H9 (cell line): ENCODE measurements at places on chromosomes 7 and 10.

- DNase-seq: no peak
Observed at GRCh38 chr10:106111246-106111645, 1053.3 kb downstream of the SORCS1 start.

DNA sequence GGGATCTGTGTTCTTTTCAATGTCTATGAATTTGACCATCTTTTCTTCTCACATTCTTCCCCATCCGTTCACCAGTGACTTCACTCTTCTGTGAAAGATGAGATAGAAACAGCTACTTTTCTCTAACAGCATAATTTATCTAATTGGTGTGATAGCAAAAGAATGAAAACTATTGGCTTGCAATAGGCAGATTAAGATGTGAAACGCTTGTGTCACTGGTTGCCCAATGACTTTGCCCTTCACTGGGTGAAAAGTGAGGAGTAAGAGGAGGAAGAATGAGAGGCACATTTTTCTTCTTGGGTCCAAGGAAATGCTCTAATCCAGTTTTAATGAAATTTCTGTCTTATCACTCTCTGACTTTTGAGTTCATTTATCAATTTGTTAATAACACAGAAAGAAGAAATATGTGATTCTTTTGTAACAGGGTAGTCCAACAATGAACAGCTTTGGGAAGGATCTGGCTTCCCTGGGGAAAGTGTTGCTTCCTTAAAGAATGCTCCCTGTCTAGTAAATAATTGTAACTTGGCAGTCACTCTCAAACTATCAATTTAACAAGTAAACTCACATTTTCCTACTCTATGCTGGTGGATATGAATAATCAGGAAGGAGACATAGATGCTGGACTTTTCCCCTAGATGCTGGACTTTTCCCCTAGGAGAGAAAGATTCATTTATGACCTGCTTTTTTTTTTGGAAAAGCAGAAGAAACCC is 35.1 kb downstream of the BET1 start:
- no peak for DNase-seq

- DNase-seq: no peak
Observed at GRCh38 chr7:128003167-128003566, 28.1 kb downstream of the LRRC4 start.

GRCh38 chr7:43196379-43196778 is 83.9 kb downstream of the HECW1 start:
- no peak for DNase-seq

DNA sequence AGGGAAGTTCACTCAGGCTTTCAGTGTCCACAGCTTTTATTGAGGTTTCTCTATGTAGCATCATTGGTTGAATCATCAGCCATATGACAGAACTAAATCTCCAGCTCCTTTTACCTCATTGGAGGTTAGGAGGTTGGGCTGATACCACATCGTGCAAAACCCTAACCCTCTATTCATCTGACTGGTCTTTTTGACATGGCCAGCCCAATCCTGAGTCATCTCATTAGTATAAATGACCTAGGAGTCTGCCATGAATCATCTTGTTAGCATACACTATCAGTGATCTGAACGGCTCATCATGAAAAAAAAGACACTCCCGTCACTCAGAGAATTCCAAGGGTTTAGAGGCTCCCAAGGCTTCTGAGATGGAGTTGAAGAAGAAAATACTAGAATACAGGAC is 669.8 kb upstream of the POT1 start:
- DNase-seq: no peak

DNA sequence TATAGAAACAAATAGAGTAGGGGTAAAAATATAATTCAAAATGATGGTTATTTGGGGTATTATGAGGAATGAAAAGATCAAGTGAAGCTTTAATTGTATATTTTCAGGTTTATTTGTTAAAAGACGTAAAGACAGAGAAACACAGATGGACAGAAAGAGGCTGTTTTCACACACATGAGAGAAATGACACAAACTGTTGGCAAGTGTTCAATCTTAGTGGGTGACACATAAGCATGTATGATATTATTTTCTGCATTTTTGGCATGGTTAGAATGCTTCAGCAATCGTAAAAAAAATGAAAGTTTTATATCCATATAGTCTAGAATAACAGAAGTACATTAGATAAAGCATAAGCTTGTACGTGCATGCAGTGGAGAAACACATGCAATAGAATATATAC is 464.4 kb upstream of the AKR1E2 start:
- DNase-seq: no peak

DNA sequence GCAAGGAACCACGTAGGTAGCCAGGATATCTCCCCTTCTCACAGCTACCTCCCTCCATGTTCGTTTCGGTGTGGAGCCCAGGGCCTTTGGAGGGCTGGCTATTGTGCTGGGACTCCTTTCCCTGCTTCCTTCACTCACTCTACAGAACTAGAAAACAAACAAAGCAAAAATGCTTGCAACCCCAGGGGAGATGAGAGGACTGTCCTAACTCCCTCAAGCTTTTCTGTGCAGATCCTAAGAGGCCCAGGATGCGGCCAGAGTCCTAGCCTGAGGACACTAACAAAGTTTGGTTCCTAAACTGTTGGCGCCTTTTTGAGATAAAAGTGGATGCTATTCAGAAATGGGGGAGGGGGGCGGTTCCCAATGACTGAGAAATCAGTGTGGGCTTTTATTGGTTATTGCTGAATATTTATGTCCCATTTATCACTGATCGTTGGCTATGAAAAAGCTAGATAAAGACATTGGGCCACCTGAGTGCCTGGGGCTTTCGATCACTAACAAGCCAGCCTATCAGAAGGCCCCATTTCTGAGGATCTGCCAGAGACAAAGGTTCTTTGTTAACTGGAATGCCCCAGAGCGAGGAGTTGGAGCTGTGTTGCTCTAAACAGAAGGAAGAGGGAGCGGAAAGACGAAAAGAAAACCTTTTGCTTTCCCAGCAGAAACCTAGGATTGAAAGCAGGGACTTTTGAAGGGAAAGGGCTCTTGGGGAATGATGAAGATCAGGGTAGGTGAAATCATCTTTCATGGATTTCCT is 95.2 kb upstream of the EGR2 start:
- peak; percentile 58 for DNase-seq

DNA sequence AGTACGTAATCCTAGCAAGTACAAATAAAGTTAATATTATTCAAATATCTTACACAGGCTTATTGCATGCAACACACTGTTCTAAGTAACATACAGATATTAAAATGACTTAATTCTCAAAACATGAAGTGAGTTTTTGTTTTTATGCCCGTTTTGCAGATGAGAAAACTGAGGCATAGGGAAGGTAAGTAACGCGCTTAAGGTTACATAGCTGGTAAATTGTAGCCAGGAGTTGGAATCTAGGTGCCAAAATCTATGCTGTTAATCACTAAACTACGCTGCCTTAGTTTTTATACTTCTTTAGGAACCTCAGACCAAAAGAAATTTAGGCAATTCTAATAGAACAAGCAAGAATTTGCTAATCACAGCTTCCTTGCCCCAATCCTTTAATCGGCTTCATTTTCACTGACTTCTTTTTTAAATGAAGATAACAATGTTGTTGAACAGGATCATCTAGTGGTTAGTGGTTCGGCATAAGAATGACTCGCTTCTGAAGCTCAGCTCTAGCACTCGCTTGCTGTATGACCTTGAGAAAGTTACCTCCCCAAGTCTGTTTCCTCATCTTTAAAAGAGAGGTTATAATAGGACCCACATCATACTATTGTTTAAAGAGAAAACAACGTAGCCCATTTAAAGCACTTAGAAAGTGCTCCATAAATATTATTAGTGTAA is 1.0 kb upstream of the LRRTM3 start:
- no peak for DNase-seq

- no peak for DNase-seq
Observed at GRCh38 chr10:118752409-118752808, 2.4 kb downstream of the CACUL1 start.

GRCh38 chr7:131336956-131337355 is 9.3 kb downstream of the MKLN1 start:
- DNase-seq: no peak

DNA sequence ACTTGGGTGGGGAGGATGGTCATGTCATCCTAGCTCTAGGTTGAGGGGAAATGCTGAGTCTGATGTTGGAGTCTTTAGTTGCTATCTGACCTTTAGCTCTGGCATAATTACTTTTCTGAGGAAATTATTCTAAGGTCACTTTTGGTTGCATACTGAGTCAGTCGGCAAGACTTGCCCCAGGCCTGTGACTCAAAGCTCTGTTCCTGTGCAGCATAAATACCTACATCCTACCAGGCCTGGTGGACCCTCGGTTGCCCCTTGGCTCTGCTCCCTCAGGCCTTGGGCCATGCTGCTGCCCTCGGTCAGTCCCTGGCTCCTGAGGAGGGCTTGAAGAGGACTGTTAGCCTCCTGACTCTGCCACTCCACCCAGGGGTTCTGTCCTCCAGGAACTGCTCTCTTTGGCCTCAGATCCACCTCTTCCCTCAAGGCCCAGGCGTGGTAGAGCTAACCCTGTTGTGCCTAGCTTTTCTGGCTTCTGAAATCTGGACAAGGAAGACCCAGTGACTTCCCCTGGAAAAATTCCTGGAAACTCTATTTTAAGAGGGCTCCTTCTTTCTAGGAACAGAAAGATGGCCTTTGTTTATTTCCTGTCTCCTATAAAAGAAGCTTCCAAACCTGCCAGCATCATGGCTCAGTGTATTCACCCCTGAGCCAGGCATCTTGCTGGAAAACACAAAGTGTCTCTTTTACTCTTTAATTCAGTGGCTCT is 71.2 kb downstream of the TMEM178B start:
- no peak for DNase-seq

- no peak for DNase-seq
Observed at GRCh38 chr7:42854571-42855118, 57.2 kb downstream of the C7orf25 start.

DNA sequence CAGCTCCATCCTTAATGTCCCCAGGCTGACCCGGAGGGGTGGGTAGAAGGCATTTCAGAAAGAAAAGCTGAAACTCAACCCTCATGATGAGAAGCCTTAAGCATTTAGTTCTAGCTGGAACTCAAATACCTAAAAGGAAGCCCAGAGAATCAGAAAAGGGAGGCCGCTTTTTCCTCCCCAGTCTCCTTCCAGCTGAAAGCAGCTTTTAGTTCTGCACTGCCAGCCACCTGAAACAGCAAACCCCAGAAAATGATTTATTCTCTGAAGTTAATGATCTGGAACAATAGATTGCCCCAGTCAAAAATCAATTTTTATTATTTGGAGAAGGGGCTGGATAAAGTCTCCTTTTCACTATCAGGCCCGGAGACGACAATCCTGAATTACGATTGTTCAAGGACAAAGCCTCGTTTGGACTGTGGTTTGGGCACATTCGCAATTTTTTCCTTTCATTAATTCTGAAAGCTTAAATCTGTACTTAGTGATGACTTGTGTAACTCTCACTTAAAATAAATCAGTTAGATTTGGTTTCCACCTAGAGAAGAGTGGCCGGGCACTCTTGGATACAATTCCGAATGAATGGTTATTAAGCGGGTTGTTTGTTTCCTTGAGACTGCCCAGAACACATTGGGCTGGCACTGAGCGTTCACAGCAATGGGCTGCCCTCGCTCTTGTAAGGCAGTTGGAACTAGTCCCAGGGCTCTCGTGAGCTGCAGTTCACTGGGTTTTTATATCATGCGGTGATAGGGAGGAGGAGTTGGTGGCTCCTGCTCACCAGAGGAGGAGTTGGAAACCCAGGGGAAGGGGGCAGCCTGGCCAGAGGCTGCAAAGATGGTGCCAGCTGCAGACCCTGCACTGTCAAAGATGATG is 262.2 kb downstream of the CCSER2 start:
- no peak for DNase-seq

- no peak for DNase-seq
Observed at GRCh38 chr7:90661290-90662151, 65.4 kb downstream of the CDK14 start.

DNA sequence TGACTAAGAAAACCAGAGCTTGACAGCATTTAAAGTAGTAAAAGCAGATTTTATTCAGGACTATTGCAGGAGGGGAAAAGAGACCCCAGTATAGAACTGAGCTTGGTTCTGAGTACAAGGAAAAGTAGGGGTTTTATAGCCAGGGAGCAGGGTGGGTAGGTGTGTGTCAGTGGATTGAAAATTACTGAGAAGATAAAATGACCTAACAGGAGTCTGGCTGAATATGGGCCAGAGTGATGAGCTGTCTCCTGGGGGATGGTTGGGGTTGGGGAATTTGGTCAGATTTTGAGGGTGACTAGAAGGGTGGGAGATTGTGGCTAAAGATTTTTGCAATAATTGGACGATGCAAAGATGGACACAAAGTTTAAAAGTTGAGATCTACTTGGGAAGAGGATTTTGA is 114.0 kb downstream of the ST7 start:
- no peak for DNase-seq

GRCh38 chr10:88062385-88062784 is 199.0 kb downstream of the PTEN start:
- no peak for DNase-seq

DNA sequence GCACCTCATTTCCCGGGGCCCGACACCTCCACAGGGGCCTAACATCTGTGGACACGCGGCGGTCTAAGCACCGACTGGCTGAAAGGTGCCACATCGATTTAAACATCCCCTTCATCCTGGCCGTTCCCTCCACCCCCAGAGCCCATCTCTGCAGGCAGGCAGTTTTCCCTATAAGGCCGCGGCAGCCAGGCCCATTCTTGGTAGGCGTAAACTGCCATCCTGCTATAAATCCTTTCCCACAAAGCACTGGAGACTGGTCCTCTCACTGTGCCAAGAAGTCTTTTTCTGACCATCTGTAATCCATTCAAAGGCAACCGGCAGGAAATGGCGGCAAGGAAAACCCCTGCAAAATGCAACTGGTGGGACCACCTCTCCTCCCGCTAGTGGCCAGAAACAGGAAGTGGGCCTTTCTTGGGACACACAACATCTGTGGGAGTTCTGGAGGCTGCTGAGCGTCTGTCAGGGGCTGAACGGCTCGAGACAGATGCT is 22.4 kb downstream of the ATXN7L1 start:
- DNase-seq: no peak

DNA sequence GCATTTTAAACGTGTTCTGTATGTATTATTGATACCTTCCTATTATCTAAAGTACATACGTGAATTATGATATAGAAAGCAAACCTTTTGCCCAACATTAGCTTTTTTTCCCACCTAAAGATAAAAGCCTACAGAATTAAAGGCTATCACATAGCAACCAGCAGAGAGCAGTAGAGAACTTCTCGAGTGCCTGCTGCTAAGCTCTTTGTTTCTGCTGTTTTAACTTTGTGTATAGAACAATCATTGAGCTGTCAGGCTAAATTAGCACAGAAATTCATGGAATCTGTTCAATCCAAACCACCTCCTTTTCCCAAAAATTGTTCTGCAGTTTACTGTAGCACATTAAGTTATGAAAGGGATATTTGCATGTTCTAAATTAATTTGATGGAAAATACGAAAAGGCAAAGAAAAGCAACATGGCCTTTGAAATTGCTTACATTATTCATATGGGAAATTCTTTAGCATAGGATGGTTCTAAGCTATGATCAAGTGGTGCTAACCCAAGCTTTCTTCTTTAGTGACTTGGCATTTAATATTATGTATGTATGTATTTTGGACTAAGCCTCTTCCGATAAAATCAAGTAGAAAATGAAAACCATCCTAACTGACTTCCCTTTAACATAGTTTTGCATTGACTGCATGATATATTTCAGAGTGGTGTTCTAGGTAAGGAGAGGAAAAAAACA is 1288.5 kb downstream of the GATA3 start:
- no peak for DNase-seq
